Midbrain (tissue), 1 donor: ENCODE measurements at places on chromosomes 3 and 15.

GRCh38 chr3:195186041-195186709, 84.8 kb downstream of the XXYLT1 start:
- no peak for DNase-seq

- no peak for DNase-seq
These were observed 29.2 kb downstream of the HACL1 start for GRCh38 chr3:15572138-15572537.

DNA sequence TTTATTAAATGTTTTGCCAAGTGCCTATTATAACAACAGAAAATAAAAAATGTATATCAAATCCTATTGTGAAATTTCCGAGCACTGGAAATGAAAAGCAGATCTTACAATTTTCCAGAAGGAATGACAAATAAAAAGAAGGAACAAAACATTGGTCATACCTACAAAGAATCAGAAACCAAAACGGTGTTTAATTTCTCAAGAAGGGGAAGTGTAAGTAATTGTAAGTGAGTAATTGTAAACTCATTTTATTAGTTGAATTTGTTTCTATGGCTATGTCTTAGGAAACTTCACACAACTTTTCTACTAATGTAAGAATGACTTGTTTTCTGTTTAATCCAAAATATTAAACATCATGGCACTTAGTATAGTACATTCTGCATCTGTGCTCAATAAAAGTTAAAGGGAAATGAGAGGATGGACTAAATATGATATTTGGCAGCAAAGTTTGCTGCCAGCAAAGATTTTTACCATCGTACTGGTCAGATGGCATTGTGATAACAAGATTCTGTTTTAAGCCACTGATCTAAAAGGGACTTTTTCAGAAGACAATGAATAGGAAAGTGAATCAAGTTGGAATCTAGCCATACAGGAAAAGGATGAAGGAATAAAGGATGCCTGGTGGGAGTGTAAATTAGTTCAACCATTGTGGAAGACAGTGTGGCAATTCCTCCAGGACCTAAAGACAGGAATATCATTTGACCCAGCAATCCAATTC, 232.4 kb downstream of the NFKBIZ start:
- no peak for DNase-seq

GRCh38 chr3:189368384-189368783, 196.6 kb downstream of the TPRG1 start:
- no peak for DNase-seq

DNA sequence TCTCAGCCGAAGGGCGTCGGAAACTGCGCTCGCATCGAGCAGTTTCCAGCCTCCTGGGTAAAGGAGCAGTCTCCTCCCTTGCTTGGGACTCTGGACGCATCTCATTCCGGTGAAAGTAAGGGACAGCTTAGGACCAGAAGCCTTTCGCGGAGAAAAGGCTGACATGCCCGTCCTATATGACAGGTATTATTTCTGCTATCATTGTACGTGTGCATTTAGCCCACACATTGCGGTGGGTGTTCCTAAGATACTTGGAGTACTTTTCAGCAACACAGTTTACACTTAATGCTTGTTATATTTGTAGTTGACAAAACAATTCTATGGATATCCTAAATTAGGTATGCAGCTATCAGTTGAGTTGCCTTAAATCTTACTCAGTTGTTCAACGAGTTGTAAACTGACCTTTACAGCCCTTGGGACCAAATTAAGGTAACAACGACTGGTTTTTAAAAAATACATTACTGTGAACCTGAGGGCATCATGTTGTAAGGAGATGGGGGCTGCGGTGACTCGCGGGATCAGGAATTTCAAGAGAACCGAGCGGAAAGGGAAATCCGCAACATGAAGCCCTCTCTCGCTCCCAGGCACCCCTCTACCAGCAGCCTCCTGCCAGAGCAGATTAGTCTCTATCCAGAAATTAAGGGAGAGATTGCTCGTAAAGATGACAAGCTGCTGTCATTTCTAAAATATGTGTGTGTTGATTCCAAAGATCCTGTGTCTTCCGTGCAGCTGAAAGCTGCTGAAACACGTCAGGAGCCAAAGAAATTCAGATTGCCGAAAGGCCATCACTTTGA, 632 bp upstream of the COPS2 start:
- DNase-seq: no peak

GRCh38 chr3:42853056-42853455, 22.6 kb downstream of the CYP8B1 start:
- no peak for DNase-seq

DNA sequence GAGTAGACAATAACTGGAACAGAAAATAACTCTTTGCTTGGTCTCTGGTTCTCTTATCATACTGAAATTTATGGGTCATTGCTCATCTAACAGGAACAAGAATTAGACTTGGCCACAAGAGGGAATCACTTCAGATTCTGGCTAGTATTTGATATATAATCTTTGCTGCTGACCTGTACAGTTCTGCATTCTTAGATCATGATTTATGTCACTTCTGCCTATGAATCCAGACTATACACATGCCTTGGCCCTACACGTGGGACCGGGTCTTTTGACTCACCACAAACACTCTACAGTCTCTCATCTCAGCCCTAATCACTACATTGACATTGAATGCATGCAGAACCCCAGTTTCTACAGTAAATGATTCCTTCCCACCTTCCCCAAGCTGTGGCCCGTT, 162.5 kb upstream of the SOX2 start:
- DNase-seq: no peak

- no peak for DNase-seq
These were observed 25.6 kb upstream of the FAM174B start for GRCh38 chr15:92681141-92681631.

GRCh38 chr15:84892786-84893307, 8.4 kb downstream of the SLC28A1 start:
- no peak for DNase-seq

GRCh38 chr3:197076415-197076814, 46.8 kb upstream of the MELTF start:
- DNase-seq: peak; percentile 18

DNA sequence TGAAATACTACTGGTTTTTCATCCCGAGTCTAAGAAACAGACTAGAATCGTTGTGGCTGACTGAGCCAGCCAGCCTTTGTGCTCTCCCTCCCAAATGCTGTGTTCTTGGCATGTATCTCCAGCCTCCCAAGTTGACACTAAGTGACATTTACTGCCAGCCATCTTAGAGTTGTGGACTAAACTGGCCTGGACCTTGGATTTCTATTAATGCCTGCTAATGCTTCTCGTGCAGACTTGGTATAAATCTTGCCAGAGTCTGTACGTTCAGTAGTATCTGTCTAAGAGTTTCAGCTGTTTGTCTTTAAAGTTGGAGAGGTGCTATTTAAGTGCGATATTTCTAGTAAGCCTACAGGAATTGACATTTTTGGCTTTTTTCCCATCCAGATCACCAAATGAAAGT, 166.6 kb upstream of the BHLHE40 start:
- no peak for DNase-seq

DNA sequence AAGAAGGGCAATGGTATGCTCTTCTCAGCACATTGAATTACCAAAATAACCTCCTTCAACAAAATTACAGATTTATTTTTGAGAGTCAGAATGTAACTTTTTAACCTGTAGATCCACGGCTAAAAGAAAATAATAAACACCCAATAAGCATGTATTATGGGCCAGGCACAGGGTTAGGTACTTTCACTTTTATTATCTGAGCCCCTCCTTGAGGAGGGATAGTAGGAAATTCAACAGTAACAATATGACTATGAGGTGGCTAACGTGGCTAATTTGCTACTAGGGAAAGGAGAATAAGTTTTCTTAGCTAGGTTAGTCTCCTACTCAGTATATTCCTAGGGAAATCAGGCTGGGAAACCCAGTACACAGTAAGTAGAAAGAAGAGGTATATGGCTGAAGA, 306.9 kb downstream of the GAP43 start:
- DNase-seq: no peak

DNA sequence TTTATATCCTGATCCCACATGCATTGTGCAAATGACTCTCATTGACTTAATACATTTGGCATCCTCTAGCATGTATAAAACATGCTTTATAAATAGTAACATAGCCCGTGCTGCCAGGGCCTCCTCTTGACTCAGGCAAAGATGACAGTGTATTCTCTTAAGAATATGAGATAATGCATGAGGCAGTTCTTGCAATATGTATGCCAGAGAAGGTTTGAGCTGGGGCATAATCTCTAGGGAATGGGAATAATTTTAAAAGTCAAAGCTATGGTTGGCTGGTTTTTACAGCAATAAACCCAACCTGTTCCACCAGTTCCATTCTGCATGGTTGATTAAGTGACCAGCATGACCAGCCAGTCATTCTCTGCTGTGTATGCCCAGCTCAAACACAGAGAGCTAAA, 179.0 kb upstream of the PFN2 start:
- no peak for DNase-seq

- DNase-seq: no peak
These were observed 386.2 kb downstream of the RSL24D1 start for GRCh38 chr15:54810496-54810895.

GRCh38 chr3:106765342-106765741, 611.9 kb upstream of the CCDC54 start:
- DNase-seq: no peak

- peak; percentile 57 for DNase-seq
These were observed 5.6 kb downstream of the SERPINI1 start for GRCh38 chr3:167740961-167741587.

DNA sequence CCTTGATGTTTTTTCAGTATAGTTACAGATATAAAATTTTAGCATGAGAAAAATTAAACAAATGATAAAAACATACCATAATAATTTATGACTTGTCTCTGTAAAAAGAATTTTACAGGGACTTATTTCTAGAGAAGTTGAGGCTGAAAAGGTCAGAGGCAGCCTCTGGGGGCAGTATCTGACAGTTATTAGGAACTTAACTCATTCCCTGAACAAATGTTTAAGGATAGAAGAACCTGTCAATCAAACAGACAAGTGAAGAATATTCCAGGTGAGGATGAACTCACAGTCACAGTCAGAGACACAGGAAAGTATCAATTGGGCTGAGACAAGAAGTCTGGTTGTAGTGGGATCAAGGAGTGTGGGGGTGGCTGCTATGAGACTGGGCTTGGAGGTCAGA, 7.3 kb downstream of the MYLK start:
- no peak for DNase-seq
